ENCODE measurements at places on chromosomes 13 and 19. TPM values are rescaled to one million over a fixed set of nuclear protein-coding genes. Genes with fewer than 3 reads are reported as not detected.

DNA sequence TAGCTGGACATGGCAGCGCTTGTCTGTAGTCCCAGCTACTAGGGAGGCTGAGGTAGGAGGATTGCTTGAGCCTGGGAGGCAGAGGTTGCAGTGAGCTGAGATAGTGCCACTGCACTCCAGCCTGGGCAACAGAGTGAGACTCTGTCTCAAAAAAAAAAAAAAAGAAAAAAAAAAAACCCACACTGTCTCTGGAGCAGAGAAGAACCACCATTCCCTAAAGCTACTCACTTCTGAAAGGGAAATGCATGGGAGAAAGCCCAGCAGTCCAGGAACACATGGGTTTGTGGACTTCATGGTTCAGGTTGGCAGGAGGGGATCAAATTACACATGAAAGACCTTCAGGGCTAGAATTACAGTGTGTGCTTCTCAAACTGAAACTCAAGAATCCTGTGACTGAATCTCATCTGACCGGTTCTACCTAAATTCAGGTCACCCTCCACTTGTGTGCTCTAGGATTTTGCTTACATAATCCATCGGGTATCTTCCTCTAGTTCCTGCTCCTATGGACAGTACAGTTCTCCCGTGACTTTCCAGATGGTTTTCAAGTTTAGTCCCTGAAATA lies 30.2 kb upstream of the CPB2 start:
- DNase-seq, result peak; percentile 24

DNA sequence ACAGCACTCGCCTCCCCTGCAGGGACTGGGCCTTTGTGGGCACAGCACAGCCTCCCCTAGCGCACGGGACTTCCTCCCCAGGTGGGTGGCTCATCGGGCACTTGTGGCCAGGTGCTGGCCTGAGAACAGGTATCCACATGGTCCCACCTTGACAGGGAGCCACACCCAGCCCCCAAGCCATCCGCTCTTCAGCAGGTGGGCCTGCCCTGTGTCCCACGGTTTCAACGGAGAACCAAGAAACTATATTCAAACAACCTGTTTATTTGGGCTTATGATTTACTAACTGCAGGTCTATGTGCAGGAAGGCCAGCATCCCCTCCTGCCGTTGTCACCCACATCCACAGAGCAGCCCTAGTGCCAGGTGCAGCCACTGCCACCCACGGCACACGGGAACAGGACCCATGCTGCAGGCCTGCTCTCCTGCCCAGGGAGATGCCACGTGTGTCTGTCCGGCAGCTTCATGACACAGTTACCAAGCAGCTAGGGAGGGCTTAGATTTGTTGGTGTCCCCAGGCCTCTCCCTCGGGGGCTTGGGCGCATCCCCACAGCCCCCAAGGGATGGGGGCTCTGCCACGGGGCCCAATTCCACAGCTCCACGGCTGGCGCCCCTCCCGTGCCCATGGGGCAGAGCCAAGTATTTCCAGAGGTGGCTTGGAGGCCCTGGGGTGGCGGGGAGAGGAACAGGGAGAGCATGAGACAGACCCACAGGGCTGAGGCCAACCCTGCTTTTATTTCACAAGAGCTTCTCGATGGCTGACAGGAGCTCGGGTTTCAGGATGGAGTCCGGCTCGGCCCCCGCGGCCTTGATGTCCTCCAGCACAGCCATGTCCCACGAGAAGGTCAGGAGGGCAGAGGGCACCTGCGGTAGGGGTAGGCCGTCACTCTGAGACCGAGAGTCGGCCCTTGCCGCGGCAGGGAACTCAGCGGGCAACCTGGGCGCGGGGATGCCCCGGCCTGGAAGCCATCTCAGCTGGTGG lies 12.5 kb downstream of the UBXN6 start:
- DNase-seq, result peak; percentile 28

The C3 gene
- total RNA-seq, result 1.6 TPM

DNA sequence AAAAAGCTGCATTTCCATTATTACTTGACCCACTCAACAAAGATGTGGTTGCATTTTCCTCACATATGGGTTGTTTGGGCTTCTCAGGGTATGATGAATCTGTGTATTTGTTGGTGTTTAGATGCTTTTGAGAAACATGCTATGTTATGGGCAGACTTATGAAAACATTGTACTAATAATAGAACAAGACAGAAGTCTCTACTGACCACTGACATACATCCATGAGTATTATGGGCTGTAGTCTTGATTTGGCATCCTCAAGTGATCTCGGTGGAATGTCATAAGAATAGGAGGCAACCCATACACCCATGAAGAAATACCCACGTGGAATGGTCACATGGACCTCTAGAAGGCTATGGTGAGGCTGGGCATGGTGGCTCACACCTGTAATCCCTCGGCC lies 36.3 kb upstream of the ABCC4 start:
- no peak for DNase-seq
